Suppressor macrophage treated with lipopolysaccharide for 4 hours (primary cell): ENCODE measurements at places on chromosomes 7 and 10.

- peak; percentile 18 for DNase-seq
Measured at GRCh38 chr7:5296611-5297226, 14.0 kb downstream of the SLC29A4 start.

- DNase-seq, result no peak
Measured at GRCh38 chr10:105540381-105540780, 899.3 kb downstream of the SORCS3 start.

GRCh38 chr7:120951309-120951699 lies 727 bp downstream of the ING3 start:
- no peak for DNase-seq

DNA sequence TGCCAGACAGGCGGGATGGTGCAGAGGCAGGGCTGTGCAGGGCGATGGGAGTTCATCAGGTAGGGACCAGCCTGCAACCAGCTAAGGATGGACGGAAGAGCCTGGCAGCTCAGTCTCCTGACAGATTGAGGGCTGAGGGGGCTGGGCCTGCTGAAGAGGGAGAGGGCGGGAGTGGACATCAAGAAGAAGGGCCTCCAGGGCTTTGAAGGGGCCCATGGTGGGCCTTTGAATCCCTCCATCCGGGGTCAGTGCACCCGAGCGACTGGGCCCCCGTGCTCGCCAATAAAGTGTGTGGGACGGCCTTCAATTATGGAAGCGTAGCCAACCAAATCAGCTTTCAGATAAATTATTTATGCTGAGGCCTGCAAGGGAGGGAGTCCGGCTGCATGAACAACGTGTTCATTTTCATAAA lies 431.2 kb downstream of the RPS24 start:
- no peak for DNase-seq

DNA sequence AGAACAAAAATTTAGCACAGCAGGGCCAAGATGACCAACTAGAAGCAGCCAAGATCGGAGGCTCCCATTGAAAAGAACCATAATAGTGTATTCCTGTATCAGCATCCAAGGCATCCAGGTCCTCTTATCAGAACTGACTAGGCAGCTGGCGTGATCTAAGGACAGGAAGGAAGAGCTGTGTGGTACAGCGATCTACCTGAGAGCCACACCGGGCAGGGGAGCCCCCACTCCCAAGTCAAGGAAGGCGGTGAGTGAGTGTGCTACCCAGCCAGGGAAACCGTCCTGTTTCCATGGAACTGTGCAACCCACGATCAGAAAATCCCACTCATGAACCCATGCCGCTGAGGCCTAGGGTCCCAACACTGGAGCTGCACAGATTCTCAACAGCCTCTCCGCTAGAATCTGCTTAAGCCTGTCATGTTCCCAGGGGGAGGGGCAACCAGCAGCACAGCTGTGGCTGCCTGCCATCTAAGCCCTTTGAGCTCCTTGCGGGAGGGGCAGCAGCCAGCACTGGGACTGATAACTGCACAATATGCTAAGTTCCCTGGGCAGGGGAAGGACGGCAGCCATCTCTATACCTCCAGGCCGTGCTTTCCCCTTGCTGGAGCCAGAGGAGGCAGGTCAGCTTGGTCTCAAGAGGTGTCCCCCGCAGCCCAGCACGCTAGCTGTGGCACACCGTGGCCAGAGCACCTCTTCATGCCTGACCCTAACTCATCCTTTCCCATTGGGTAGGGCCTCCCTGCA lies 213.0 kb upstream of the SMIM30 start:
- no peak for DNase-seq
